ENCODE measurements at places on chromosomes 2 and 18.
A peak's percentile ranks its signal among the peaks of the same experiment; 100 is the strongest.

DNA sequence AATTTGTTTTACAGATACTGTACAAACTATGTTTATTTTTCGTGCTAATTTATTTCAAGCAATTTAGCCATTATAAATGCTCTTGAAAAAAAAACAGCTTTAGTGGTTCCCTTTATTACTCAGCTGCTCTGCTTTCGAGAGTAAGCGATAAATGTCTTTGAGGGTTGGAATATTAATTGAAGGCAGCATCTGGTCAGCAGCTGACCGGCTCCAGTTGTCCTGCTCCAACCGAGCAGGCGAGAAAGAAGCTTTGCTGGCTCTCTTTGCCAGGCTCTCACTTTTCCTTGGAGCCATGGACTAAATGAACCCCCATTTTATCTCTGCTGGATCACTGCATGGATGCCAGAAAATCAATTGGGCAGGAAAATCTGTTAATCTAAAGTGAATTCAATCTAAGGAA, 147.4 kb downstream of the LNPK start:
- no peak for DNase-seq

DNA sequence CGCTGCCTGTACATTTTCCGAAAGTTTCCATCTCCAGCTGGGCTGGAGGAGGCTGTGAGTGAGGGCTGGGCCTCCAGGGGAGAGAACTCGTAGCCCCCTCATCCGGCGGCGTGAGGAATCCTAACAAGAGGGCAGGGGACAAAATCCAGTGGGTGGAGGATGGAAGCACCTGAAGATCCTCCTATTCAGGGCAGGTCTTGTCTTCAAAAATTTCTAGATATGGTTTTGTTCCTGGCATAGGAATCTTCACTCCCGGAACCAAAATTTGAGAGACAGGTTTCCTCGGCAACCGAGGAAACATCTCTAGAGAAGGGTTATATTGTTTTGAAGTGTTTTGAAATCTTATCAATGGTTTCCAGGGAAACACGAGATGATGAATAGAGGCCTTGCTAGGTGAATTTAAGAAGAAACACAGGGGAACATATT, 136.7 kb downstream of the SH3BP4 start:
- no peak for DNase-seq

DNA sequence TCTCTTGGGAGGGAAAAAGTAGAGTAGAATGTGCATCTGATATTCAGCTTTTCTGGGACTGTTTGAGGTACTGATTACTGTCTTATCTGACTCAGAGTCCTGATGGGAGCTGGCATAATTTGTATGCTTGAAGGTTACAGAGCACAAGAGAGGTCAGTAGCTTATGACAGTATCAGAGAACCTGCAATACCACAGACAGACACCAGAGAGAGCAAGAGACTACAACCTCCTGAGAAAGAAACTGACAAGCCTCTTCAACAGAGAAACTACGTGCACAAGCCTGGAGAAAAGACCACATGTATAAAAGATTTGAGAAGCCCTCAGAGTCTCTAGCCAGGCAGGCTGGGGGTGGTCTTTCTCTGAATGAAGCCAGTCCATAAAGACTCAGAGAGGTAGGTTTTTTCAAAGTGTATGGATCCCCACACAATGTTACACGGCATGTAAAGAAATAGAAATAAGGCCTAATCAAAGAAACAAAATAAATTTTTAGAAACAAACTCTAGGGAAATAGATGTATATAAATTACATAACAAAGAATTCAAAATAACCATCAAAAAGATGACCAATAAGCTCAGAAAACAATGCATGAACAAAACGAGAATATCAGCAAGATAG, 568.3 kb downstream of the LRRTM4 start:
- DNase-seq, result peak; percentile 3

DNA sequence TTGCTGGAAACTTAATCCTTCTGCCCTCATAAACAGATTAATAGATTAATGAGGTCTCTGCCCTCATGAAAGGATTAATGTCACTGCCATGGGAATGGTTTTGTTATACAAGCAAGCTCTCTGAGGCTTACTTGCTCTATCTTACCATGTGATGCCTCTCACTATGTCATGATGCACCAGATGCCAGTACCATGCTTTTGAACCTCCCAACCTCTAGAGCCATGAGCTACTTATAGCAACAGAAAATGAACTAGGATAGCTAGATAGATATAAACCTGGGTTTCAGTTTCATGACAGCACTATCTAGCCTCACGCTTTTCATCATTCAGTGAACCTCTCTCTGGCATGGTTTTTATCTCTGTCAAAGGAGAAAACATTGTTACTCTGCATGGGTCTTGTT, 371.6 kb upstream of the LRP1B start:
- DNase-seq, result no peak
